ENCODE measurements at places on chromosomes 16 and 17. TPM values are rescaled to one million over a fixed set of nuclear protein-coding genes. Genes with fewer than 3 reads are reported as not detected.
A peak's percentile ranks its signal among the peaks of the same experiment; 100 is the strongest.

DNA sequence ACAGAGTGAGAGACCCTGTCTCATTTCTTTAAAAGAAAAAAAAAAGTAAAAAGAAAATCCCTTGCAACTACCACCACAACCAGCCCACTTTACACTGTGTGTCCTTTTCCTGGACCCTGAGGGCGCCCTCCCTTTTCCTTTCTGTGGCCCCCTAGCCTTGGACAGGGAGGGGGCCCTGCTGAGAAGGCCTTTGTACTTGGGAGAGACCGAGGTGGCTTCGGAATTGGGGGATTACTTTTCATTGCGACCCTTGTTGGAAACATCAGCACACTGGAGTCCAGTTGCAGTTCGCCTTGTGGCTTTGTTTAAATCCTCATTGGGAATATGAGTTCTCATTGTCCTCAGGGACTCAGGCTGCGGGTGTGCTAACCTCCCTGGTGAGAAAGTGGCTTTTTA, 9.4 kb upstream of the DNASE1 start:
- DNase-seq = no peak

DNA sequence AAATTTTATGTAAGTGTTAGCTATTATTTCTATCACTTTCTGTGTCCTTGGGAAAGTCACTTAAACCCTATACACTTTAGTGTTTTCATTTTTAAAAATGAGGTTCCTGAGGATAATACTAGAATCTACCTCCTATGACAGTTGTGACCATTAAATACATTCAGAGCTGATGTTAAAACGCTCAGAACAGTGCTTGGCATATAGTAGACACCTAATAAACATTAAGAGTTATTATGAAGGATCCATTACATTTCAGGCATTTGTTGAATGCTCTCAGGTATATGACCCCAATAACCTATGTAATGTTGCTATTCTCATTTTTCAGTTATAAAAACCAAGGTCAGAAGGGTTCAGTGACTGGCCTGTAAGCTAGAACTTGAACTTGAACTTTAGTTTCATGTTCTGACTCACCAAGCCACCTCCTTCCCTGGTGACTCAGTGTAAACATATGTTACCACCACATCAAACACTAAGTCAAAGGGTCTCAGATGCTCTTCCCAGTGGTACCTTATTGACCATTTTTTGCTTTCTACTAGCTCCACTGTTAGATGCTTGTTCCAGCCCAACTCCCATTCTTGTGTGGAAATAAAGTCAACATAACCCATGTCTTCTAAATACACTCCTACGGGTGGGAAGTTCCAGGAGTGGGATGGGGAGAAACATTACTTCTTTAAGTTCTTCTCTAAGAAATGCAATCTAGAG, 47.6 kb downstream of the HSD17B2 start:
- DNase-seq = no peak

GRCh38 chr16:49839017-49839825, 16.7 kb downstream of the ZNF423 start:
- no peak for DNase-seq

- DNase-seq = no peak
These were observed 734.2 kb upstream of the KIF2B start for GRCh38 chr17:53088481-53088880.

- DNase-seq = no peak
These were observed 1028.1 kb upstream of the EEF2KMT start for GRCh38 chr16:6125483-6126259.

DNA sequence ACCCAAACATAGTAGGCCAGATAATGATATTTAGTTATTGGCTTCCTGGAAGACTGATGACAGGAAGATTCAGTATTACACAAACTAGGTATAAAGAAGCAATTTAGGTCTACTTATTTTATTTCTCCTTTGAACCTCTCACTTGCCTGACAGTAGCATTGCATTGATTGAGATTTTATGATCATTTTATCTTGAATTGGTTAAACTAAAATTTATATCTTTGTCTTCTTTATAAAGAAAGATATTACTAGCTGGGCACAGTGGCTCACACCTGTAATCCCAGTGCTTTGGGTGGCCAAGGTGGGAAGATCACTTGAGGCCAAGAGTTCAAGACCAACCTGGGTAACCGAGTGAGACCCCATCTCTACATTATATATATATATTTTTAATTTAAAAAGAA, 14.4 kb downstream of the HLF start:
- DNase-seq = no peak

DNA sequence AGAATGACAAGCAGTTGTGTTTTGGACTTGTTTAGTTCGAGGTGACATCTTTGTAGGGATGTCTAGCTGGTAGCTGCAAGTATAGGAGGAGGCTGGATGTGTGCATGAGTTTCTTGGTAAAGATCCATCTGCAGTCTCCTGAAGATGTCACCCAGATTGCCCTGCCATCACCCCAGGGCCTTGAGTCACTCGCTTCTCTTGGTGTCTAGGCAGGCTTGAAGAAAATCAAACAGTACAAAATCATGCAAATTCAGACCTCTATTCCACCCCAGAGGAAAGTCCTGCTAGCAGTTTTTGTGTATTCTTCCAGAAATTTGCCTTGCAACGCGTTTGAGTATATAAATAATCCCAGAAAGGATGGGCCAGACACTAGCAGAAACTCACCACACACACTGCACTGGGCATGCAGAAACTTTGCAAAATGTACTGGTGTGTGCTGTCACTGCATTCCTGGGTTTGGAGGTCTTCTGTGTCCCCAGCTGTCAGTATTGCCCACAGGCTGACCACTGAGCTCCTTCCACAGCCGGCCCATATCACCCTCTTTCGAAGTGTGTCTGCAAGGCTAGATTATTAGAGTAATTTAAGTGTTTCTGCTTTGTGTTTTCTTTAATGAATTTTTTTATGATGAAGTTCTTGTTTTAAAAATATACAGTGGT, 51.5 kb downstream of the TENT4B start:
- DNase-seq = no peak

- no peak for DNase-seq
These were observed 169.8 kb downstream of the MRTFB start for GRCh38 chr16:14240964-14241363.

DNA sequence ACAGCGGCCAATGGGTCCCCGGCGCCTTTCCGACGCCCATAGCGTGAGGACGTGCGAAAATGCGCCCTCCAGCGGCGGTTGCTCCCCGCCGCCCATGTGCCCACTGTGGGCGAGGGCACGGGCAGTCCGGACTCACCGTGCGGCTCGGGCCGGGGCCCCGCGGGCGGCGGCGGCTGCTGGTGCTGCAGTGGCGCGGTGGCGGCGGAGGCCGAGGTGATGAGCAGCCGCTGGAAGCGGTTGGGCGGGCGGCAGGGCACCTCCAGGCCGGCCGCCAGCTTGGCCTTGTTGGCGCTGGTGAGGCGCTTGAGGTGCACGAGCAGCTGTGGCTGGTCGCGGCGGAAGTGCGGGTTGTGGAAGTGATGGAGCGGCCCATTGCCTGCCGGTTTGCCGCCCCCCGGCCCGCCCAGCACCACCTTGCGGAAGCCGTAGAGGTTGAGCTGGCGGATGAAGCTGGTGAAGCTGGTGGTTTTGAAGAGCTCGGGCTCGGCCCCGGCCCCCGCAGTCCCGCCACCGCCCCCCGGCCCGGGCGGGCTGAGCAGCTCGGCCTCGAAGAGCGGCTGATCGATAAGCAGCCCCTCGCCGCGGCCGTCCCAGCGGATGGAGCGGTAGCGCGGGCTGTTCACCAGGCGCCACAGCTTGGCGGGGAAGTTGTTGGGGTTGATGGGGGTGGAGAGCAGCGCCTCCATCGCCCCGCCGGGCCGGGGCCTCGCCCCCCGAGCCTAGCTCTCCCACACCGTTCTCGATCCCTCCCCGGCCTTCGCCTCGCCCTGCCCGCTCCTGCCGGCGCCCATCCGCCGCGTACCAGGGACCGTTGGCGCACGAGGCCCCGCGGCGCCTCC, at the start of gene HSF5:
Gene HSF5, minus strand, starts transcription at position 820 of the 839 bp plus-strand sequence. Its CDS starts 134 bp downstream, at position 686.
- DNase-seq = peak; percentile 65

- peak; percentile 95 for DNase-seq
These were observed 2.7 kb downstream of the CETP start for GRCh38 chr16:56964243-56965148.

- no peak for DNase-seq
These were observed 96.1 kb downstream of the C17orf67 start for GRCh38 chr17:56737421-56738161.

DNA sequence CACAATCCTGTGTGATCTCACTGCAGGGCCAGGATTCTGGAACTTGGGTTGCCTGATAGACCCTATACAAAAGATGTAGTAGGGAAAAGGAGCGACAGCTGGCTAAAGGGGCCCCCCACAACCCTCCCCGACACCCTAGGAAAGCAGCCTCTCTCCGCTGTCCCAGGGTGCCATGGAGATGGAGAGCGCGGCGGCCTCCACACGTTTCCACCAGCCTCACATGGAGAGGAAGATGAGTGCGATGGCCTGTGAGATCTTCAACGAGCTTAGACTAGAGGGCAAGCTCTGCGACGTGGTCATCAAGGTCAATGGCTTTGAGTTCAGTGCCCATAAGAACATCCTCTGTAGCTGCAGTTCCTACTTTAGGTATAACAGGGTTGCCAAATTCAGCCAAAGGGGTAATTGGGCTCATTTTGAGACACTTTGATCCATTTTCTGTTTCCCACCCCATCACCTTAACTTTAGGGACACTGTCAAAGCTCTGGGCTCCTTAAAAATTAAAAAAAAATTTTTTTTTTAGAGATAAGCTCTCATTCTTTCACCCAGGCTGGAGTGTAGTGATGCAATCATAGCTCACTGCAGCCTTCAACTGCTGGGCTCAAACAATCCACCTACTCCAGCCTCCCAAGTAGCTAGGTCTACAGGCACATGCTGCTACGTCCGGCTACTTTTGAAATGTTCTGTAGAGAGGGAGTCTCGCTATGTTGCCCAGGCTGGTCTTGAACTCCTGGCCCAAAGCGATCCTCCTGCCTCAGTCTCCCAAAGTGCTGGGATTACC, at the start of gene KLHL10:
Gene KLHL10, plus strand, starts transcription at position 65 of the 778 bp plus-strand sequence. Its CDS starts 108 bp downstream, at position 173.
- DNase-seq = no peak

GRCh38 chr16:2420035-2420434, 9.2 kb upstream of the CCNF start:
- no peak for DNase-seq

DNA sequence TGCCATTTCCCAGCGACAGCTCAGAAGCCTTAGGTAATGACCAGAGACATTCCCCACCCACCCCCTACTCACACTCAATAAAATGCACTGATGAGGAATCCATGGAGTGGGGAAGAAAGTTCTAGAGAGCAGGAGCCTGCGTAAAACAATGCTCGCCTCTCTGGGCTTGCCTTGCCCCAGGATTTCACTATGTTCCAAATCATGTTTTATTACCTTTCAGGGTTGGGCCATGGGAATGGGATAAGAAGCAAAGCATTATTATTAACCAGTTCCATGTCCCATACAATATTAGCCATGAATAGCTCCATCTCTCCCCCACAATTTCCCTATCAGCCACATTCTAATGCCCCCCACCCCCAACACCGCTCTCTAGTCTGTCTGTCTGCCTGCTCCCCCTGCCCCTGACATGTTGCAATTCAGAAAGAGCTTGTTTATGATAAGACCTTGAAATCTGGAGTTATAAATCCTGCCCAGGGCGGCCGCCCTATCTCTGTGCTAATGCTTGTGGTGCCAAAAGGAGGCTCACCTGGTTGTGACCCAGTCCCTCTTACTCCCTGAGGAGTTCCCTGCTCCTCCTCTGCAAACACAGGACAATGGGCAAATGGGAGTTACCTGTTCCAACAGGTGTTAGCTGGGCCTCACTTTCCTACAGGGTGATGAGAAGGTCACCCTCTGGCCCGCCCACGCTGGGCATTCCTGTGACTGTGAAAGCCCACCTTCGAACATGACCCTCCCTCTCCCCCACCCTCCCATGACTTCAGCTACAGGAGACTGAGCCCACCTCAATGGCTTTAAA, 28.0 kb upstream of the DDX52 start:
- no peak for DNase-seq

- DNase-seq = peak; percentile 64
These were observed 6.3 kb upstream of the RAB37 start for GRCh38 chr17:74730491-74731346.

DNA sequence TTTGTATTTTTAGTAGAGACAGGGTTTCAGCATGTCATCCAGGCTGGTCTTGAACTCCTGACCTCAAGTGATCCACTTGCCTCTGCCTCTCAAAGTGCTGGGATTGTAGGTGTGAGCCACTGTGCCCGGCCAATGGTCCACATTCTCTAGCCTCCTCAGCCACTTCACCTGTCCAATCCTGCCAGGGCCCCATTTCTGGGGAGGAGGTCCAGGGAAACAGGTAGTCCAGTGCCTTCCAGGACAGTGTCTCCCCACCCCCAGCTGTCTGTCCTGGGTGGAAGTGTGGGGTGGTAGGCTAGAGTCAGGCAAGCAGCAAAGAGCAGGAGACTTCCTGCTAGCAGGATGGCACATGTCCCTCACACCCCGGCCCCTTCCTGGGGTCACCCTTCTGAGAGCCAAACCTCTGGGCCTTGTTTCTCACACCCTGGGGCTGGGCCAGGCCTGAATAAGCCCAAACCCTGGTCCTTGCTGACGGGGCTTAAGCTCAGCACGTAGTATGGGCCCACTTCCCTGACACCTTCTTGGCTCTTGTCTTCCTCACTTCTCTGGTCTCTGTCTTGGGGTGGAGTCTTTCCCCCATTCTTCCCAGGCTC, 5.0 kb downstream of the FHOD1 start:
- DNase-seq = no peak

DNA sequence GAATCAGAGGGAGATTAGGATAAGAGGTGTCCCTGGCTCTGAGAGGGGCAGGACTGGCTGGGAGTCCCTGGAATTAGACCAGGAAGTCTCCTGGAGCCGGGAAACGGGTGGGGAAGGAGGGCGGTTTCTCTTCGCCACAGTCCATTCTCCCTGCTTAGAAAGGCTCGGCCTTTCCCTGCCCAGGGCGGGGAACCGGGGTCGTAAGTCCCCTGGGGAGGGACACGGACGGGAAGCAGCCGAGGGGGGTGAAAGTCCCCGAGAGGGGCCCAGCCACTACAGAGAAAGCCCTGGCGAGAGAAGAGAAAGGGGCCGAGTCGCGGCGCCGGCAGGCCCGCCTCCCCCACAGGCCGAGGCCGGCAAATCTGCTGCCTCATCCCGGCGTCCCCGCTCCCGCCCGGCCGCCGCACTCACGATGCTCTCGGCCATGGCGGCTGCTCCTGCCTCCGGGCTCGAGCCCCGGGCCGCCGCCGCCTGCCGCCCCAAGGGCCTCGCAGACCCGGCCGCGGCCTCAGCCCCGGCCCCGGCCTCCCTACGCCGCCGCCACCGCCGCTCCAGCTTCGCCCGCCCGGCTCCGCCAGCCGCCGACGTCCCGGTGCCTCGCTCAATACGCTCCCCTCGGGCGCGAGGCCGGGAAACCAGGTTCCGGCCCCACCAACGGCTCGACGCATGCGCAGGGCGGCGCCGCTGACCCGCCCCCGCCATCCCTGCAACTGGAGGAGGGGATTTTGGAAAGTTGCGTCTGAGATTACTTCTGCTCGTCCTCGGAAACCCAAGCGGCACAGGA, at the start of the genes NPLOC4 and TSPAN10:
Gene NPLOC4, minus strand, starts transcription at position 608 of the 784 bp plus-strand sequence. Its CDS starts 182 bp downstream, at position 426.
Gene TSPAN10, plus strand, starts transcription at position 692 of the 784 bp plus-strand sequence. CDS start 5,217 bp downstream, outside the sequence.
- DNase-seq = peak; percentile 82

MYH13 gene
- polyA plus RNA-seq = not detected

ASGR2 gene
- not detected for polyA plus RNA-seq

PEMT gene
- polyA plus RNA-seq = 31.3 TPM

ZNF594 gene
- polyA plus RNA-seq = 3.3 TPM

GLTPD2 gene
- polyA plus RNA-seq = 0.39 TPM

Data from naive thymus-derived CD8-positive, alpha-beta T cell (primary cell).